Chondrocyte (in vitro differentiated cells): ENCODE measurements at places on chromosomes 4 and X.
A peak's percentile ranks its signal among the peaks of the same experiment; 100 is the strongest.

DNA sequence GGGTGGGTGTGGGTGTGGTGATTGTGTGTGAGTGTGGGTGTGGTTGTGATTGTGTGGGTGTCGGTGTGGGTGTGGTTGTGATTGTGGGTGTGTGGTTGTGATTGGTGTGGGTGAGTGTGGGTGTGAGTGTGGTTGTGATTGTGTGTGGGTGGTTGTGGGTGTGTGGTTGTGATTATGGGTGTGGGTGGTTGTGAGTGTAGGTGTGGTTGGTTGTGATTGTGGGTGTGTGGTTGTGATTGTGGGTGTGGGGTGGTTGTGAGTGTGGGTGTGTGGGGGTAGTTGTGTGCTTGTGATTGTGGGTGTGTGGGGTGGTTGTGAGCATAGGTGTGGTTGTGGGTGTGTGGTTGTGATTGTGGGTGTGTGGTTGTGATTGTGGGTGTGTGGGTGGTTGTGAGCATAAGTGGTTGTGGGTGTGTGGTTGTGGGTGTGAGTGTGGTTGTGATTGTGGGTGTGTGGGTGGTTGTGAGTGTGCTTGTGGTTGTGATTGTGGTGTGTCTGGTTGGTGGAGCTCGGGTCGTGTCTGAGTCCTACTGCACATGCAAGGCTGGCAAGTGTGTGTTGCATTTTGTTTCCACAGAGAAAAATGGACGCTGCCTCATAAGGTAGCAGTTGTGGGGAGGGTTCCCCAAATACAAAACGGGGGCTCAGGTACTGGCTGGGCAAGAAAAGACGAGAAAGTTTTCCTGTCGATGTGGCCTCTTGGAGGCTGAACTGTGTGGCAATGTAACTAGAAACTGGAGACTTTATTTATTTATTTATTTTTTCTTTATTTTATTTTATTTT, 116.7 kb downstream of the UBE2K start:
- H3K27ac ChIP-seq: no peak overlapping the region
- H3K27me3 ChIP-seq: no peaks in the 10 kb centered on the region
- no peak overlapping the region for H3K4me3 ChIP-seq
- no peaks in the 10 kb centered on the region for H3K4me1 ChIP-seq
- DNase-seq: no peak

- no peaks in the 10 kb centered on the region for H3K36me3 ChIP-seq
- no peak for DNase-seq
- no peak overlapping the region for H3K27ac ChIP-seq
- no peak overlapping the region for H3K4me3 ChIP-seq
- H3K27me3 ChIP-seq: peaks cover 1% of the 10 kb centered on the region
Observed at GRCh38 chr4:81148576-81148975, 66.4 kb downstream of the PRKG2 start.

- peaks cover 38% of the 10 kb centered on the region for H3K4me1 ChIP-seq
- no peaks in the 10 kb centered on the region for H3K36me3 ChIP-seq
- H3K4me3 ChIP-seq: no peak overlapping the region
- no peak overlapping the region for H3K27ac ChIP-seq
Observed at GRCh38 chr4:13970349-13970748, 342.8 kb upstream of the BOD1L1 start.

GRCh38 chr4:83255584-83255983, 29.0 kb downstream of the COQ2 start:
- H3K27ac ChIP-seq: peak overlapping the region; percentile 99
- no peaks in the 10 kb centered on the region for H3K36me3 ChIP-seq
- no peak for DNase-seq
- no peak overlapping the region for H3K4me3 ChIP-seq
- H3K4me1 ChIP-seq: peaks cover 49% of the 10 kb centered on the region

- H3K27me3 ChIP-seq: no peaks in the 10 kb centered on the region
- no peak for DNase-seq
- peaks cover 3% of the 10 kb centered on the region for H3K4me1 ChIP-seq
- H3K36me3 ChIP-seq: no peaks in the 10 kb centered on the region
Observed at GRCh38 chr4:172134521-172134920, 321.3 kb downstream of the GALNTL6 start.

DNA sequence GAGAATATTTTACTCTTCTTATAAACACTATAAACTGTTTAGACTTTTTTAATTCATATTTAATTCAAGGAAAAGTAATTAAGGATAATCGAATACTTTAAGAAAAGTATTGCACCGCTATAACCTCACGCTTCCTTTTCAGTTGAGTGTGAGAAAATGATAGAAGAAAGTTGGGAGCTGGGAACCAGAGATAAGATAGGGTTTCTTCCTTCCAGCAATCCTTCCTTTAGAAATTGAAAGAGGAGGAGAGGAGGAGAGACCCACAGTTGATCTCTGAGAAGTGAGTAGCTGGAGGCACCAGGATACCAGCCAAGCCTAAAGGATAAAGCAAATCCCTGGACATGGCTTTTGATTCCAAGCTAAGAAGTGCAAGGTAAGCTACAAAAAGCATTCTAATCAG, 242.3 kb upstream of the NOCT start:
- no peak overlapping the region for H3K27ac ChIP-seq
- no peak overlapping the region for H3K4me3 ChIP-seq
- H3K27me3 ChIP-seq: no peaks in the 10 kb centered on the region
- DNase-seq: no peak
- H3K4me1 ChIP-seq: peaks cover 6% of the 10 kb centered on the region
